ENCODE measurements at places on chromosomes 6 and 20. TPM values are rescaled to one million over a fixed set of nuclear protein-coding genes. Genes with fewer than 3 reads are reported as not detected.

The GRM1 gene
- total RNA-seq = 28.9 TPM

The POM121L2 gene
- not detected for total RNA-seq

The GGTLC1 gene
- total RNA-seq = not detected

The RAET1G gene
- total RNA-seq = not detected
